ENCODE measurements at places on chromosomes 5 and 9. TPM values are rescaled to one million over a fixed set of nuclear protein-coding genes. Genes with fewer than 3 reads are reported as not detected.
A peak's percentile ranks its signal among the peaks of the same experiment; 100 is the strongest.

DNA sequence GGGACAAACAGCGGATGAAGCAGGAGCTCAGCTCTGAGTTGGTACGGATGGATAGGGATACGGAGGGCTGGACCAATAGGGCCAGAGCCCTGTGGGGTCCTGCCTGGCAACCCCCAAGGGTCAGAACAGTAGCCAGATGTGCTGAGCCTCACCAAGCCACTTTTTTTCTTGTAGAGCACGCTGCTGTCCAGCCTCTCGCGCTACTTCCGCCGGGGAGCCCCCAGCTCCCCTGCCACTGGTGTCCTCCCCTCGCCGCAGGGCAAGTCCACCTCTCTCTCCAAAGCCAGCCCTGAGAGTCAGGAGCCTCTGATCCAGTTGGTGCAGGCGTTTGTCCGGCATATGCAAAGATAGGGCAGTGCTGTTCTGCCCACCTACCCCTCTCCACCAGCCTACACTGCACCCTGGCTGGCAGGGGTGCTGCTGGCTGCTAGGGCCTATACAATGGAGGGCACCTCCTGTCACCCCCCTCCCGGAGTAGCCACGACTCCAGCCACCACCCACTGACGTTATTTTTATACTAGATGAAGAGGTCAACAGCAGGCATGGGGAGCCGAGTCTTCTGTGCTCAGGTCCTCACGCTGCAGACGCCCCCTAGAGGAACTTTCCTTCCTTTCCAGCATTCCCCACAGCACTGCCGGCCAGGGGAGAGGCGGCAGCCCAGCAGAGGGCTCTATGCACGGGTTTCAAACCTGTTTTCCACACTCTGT is 21.6 kb downstream of the SH3GLB2 start:
- peak; percentile 65 for ATAC-seq

ABO gene
- 7.3 TPM for total RNA-seq

- no peak for ATAC-seq
Observed at GRCh38 chr9:3468421-3469205, 57.2 kb downstream of the RFX3 start.

CDC14B gene
- 7.0 TPM for total RNA-seq

- no peak for ATAC-seq
Observed at GRCh38 chr9:105921057-105921726, 226.9 kb downstream of the TMEM38B start.

DNA sequence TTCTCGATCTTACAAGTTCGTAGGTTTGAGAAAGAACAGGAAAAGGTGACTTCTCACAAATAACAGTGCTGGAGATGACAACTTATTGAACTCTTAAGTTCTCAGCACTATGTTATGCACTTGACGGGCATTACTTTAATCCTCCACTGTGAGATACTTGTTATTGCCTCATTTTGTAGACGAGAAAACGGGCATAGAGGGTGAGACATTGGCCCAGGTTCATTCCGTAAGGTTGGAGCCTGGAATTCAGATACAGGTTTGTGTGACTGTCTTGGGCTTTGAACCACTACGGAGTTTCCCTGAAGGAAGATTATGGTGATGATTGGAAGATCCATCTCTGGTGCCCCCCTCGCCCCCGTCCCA is 657 bp downstream of the MAT2B start:
- peak; percentile 5 for ATAC-seq

DNA sequence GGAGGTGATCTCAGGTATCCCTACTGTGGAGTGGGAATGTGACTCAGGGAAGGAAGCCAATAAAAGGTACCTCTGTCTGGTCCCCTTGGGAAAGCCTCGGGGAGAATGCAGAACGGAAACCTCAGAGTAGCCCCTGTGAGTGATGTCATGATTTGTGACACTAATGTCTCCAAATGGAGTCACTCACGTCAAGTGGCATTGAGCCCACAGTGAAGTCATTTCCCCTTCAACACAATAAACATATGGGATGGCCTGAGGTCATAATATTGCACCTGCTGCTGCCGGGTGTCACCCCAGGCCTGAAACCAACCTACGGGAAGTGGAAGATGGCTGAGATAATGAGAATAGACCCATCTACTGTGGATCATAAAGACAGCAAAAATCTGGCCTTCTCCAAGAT is 75.9 kb upstream of the GOLM1 start:
- no peak for ATAC-seq

DNA sequence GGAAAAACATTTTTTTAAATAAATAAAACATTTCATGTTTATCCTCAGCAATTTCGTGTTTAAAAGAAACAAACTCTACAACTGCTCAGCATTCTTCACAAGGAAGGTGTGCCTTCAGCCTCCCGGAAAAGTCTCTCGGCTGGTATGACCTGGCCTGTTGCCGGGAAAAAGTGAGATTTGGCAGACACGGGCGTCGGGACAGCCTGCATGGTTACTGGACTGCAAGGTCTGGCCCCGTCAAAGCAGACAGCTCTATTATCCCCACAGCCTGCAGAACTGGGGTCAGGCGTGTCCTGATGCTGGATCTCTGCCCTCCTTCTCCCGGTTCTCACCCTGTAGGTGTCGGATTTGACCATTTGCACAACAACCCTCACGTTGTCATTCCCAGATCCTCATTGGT is 120.3 kb upstream of the SPATA31C2 start:
- ATAC-seq = no peak

DNA sequence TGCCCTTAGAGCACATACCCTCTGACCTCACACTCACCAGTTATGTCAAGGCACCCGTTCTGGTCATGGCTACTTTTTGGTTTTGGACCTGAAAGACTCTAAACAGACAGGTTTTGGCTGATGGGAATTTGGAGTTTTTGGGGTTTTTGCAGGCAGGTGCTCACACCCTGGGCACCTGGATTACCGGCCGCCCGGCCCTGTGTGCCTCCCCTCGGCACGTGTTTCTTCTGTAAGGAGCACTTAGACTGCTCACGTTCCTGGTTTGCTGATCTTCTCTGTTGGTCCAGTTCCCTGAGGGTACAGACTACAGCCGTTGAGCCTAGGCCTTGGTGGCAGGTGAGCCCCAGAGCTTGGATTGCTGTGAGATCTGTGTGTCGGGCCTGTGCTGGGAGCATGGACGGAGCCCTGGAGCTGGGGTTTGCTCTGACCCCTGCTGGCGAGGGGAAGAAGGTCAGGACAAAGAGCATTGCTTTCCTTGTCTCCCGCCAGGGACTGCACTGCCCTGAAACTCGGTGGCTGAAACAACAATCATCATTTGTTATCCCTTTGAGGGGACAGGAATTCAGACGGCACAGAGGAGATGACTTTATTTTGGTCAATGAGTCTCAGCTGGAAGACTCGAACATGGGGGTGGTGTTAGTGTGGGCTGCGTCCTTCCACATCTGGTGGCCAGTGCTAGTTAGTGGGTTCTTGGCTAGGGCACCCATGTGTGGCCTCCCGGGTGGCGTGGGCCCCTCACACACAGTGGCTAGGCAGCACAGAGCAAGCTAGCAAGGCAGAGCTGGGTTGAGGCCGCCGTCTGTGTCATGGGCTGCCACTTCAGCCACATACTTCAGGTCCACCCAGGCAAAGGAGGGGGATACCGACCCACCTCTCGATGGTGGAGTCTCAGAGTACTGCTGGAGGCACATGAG is 76.4 kb downstream of the EHMT1 start:
- ATAC-seq = peak; percentile 45

- ATAC-seq = peak; percentile 94
Observed at GRCh38 chr9:130962418-130963316, 23.6 kb upstream of the FIBCD1 start.

DNA sequence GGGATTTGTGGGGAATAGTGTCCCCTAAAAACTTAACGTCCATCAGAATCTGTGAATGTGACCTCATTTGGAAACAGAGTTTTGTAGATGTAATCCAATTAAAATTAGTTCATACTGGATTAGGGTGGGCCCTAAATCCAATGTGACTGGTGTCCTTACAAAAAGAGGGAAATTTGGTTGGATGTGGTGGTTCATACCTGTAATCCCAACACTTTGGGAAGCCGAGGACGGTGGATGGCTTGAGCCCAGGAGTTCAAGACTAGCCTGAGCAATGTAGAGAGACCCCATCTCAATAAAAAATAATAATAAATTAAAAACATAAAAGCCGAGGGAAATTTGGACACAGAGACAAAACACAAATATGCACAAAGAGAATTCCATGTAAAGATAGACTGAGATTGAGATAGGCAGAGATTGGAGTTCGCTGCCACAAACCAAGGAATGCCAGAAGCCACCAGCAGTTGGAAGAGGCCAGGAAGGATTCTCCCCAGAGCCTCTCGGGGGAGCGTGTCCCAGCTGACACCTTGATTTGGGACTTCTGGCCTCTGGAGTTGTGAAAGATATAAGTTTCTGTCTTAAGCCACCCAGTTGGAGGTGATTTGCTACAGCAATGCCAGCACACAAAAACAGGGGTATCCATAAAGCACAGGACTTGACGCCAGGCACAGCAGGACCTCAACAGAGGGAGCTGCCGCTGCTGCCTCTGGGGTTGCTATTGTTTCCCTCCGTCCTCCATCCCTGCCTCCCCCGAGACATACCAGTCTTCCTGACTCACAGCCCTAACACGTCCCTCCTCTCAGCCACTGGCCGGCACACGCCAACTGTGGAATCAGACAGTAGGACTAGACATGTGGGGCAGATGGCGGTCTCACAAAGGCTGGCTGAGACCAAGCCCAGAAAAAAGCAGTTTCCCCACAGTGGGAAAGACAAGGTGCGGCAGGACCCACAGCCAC is 73.8 kb upstream of the IL17B start:
- ATAC-seq = peak; percentile 64

DNA sequence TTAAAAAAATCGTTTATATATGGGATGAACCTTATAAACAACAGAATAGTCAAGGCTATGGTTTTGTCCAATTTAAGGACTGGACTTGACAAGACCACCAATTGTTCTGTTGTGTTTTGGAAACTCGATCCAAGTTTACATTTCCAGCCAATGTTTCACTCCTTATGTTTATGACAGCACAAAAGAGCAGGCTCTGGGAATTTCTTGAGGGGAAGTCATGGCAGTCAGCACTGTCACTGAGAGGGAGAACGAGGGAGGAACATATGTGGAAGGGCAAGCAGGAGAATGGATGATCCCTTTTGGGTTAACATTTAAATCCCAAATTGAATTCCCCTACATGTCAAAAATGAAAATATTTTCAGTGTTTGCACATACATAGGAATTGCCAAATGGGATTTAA is 292.5 kb downstream of the MARCHF11 start:
- ATAC-seq = no peak

ARAP3 gene
- total RNA-seq = 3.3 TPM

DNA sequence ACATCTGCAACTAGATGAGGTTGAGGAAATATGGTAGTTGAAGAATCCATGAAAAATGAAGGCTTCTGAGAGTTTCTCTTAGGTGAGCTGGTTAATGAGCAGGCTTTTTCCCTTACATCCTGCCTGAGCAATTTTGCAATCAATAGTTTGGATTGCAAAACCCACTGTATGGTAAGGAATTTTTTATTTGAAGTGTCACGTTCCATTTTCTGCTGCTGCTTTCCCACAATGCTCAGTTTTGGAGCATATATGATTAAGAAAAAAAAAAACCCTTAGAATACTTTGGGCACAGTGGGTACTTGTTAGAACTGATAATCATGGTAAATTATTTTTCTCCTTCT is 144.2 kb downstream of the PCSK1 start:
- ATAC-seq = peak; percentile 18

INSL6 gene
- total RNA-seq = not detected

- ATAC-seq = no peak
Observed at GRCh38 chr5:99614888-99615287, 686.1 kb upstream of the CHD1 start.

DNA sequence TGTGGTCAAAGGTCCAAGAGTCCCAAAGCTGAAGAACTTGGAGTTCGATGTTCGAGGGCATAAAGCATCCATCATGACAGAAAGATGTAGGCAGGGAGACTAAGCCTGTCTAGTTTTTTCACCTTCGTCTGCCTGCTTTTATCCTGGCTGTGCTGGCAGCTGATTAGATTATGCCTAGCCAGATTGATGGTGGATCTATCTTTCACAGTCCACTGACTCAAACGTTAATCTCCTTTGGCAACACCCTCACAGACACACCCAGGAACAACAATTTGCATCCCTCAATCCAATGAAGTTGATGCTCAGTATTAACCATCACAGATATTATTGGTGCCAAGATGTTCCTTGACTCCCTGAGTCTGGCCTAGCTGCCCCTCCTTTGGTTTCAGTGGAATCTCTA is 530.8 kb upstream of the CLINT1 start:
- ATAC-seq = no peak

SPATA31E1 gene
- total RNA-seq = not detected

MYOT gene
- not detected for total RNA-seq

C9 gene
- total RNA-seq = not detected

C7 gene
- total RNA-seq = 8.4 TPM

PCDHB10 gene
- 0.80 TPM for total RNA-seq

- ATAC-seq = no peak
Observed at GRCh38 chr9:350384-350783, 135.7 kb downstream of the DOCK8 start.

GPX8 gene
- total RNA-seq = 6.3 TPM

DNA sequence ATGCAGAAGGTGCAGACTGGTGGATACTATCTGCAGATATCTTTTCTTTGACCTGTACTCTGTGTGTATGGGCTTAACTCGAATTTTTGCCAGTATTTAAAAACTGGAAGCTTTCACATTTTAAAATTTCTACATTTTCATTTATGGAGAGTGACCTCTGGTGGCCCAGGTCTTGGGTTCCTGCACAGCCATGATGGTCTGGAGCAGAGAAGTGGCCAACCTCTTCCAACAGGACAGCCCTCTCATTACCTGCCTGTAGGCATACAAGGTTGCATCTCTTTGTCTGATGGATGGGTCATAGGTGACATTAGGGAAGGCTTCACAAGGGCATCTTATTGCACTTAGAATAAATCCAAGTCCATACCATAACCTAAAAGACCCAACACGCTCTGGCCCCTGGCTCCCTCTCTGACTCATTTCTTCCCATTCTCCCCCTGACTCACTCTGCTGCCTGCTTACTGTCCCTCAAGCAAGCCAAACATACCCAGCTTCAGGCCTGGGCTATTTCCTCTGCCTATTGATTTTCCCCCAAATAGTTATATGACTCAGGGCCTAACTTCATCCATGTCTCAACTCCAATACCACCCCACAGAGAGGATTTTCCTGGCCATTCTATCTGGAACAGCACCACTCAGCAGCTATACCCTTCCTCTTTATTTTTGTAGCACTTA is 113.3 kb upstream of the SLC1A3 start:
- peak; percentile 11 for ATAC-seq

DNA sequence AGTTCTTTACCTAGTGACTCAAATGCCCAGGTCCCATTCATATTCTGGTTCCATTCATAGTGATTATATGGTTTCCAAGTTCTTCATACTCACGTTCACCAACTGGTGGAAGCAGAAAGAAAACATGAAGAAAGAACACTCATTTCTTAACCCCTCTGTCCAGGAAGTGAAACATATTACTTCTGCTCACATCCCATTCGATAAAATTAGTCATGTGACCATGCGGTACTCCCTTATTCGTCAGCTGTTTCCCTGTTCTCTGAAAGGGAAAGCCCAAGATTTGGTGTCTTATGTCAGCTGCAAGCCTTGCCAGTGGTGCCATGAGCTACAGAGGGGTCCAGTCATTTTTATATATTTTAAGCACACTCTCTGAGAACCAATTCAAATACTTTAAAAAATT is 387.0 kb upstream of the DMAC1 start:
- no peak for ATAC-seq

RIMOC1 gene
- total RNA-seq = 23.7 TPM

TAF11L10 gene
- not detected for total RNA-seq

GRCh38 chr5:123881759-123882244 is 369.8 kb downstream of the CSNK1G3 start:
- ATAC-seq = no peak

- peak; percentile 41 for ATAC-seq
Observed at GRCh38 chr5:50853151-50853550, 186.7 kb downstream of the PARP8 start.

GRCh38 chr5:176609724-176610434 is at the start of gene GPRIN1:
TSS of gene GPRIN1 (minus strand) at chr5:176610156. CDS start at chr5:176599834, 10,322 bp downstream.
- peak; percentile 64 for ATAC-seq

- ATAC-seq = no peak
Observed at GRCh38 chr9:89885156-89885555, 280.3 kb downstream of the GADD45G start.

Data from esophagus mucosa (tissue), 1 donor.